ENCODE measurements at places on chromosomes 2 and 18.

DNA sequence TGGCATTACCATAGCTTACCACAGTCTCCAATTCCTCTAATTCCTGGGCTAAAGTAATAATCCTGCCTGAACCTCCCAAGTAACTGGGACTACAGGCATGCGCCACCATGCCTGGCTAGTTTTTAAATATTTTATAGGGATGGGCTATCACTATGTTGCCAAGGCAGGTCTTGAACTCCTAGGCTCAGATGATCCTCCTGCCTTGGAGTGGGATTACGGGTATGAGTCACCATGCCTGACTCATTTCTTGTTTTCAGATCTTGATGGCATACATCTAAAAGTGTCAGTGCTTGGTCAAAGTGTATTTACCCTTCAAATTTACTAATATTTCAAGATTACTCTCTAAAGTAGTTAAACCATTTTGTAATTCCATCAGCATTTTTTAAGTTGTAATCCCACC is 9.4 kb upstream of the SOCS6 start:
- no peak for DNase-seq

GRCh38 chr2:180694445-180695421 is 285.7 kb upstream of the UBE2E3 start:
- no peak for DNase-seq

GRCh38 chr18:28124131-28125029 is 52.5 kb downstream of the CDH2 start:
- no peak for DNase-seq

- no peak for DNase-seq
Observed at GRCh38 chr2:23698721-23699579, 228.0 kb downstream of the ATAD2B start.

- peak; percentile 45 for DNase-seq
Observed at GRCh38 chr18:79394534-79395307, 1.0 kb upstream of the NFATC1 start.

DNA sequence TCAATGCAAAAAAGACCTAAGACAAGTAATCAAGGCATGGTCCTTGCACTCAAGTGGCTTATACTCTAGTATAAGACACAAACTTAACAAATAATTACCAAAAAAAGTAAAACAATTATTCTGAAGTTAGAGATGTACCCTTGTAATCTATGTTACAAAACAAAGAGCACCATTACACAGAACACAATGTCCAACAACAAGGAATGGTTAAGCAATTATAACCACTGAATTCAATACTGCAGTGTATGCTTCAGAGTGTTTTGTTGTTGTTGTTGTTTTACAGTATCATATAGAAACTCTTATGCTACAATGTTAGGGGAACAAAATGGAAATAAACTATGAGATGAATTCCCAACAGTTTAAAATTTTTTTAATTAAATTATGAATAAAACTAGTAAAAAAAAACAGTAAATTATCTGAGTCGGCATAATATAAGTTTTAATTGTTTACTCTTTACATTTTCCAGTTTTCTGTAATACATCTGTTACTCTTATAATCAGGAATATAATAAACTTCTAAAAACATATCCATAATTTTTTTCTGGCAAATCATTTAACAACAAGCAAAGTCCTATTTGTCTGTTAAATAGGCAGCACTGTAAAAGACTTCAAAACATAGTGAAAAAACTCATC is 29.2 kb downstream of the ROCK2 start:
- no peak for DNase-seq

DNA sequence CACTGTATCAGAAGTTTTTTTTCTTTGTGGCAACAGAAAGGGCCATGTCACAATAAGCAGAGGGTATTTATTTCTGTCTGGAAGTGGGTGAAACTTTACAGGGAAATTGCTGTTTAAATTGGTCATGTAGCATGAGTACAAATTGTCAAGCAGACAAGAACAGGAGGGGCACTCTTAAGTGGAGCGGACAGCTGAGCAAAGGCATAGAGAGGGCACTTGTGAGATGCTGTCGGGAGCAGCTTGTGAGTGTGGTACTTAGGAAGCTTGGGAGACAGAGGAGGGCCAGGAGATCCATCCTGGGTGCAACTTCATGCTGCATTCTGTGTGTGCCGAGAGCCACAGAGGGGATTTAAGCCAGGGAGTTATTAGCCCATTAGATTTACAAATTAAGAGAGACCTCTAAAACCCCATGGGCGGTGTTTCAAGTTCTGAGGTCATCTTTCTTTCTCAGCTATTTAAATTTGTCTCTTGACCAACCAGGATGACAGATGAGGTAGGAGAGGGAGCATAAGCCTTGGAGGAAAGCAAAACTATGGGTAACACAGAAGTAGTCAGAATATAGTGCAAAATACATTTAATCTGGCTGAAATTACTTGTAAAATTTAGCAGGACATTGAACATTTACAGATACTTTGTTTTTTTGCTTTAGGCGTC is 30.4 kb downstream of the INPP4A start:
- no peak for DNase-seq

DNA sequence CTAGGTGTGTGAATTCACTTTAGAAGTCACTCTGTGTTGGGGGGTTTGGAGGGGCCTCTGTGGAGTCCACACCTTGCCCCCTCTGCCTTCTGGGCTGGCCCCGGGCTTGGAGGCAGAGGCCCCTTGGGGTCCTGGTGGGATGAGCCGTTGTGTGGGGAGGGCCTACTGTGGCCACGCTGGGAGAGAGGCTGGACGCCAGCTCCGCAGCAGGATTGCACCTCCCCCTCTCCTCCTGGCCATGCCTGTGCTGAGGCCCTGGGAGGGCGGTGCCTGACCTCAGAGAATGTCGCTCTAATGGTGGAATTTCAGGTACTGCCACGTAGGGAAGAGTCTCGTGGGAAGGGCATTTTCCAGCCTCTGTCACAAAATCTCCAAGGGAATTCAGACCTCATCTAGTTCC is 237.0 kb downstream of the ATAD2B start:
- no peak for DNase-seq

GRCh38 chr18:40670668-40671375 is 1284.2 kb upstream of the PIK3C3 start:
- no peak for DNase-seq

- DNase-seq, result no peak
Observed at GRCh38 chr2:181471783-181472182, 14.6 kb downstream of the ITGA4 start.

DNA sequence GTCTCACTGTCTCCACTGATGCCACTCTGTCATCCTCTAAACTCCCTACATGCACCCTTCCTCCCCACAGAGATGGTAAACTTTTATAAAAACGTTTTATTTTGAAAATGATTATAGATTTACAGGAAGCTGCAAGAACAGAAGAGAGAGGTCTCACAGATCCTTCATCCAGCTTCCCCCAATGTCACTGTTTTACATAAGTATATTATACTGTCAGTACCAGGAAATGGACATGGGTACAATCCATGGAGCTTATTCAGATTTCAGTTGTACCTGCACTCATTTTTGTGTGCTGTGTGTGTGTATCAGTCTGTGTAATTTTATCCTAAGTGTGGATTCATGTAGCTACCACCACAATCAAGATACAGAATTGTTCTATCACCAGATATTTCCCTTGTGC is 46.7 kb upstream of the FOXI3 start:
- no peak for DNase-seq

- no peak for DNase-seq
Observed at GRCh38 chr18:60624207-60624606, 251.6 kb upstream of the MC4R start.

DNA sequence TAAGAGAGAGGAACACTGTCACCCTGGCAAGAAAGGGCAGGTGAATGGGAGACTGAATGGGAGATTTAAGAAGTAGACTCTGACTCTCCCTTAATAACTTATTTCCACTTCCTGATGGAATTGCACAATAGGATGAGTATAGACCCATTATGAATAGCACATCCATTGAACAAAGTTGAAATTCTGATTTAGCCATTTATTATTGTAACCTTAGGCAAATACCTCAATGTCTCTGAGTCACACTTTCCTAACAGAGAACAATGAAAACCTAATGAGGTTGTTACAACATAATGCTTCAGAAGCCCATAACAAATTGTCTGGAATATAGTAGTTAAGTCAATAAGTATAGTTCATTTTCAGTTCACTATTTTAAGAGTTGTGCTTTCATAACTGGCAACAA is 78.9 kb downstream of the NRXN1 start:
- DNase-seq, result no peak

GRCh38 chr2:225894236-225894980 is 494.9 kb downstream of the NYAP2 start:
- DNase-seq, result no peak

All from effector memory CD8-positive, alpha-beta T cell (primary cell).